ENCODE measurements at places on chromosomes 7 and 10. TPM values are rescaled to one million over a fixed set of nuclear protein-coding genes. Genes with fewer than 3 reads are reported as not detected.

SCIN gene
- total RNA-seq, result not detected

GIMAP2 gene
- 9.2 TPM for total RNA-seq

SPDYE11 gene
- total RNA-seq, result not detected

ERVW-1 gene
- not detected for total RNA-seq

CCL26 gene
- total RNA-seq, result not detected

DNA sequence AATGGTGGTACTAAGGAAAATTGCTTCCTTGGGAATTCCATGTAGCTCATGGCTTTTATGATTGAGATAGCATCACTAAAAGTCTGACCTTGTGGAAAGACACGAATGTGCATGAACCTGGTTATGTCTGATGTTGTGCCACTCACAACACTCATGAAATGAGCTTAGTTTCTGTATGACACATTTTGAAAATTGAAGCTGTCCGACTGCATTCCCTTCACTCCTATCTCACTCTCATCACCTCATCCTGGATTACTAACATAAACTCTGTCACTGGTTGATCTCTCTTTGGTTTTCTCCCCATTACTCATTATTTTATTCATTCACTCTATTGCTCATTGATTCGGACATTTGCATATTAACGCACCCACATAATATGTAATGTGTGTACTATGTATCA, 190.0 kb upstream of the VWC2 start:
- no peaks in the 10 kb centered on the region for H3K4me1 ChIP-seq
- no peaks in the 10 kb centered on the region for H3K27me3 ChIP-seq
- no peak overlapping the region for H3K4me3 ChIP-seq
- DNase-seq, result no peak

DNA sequence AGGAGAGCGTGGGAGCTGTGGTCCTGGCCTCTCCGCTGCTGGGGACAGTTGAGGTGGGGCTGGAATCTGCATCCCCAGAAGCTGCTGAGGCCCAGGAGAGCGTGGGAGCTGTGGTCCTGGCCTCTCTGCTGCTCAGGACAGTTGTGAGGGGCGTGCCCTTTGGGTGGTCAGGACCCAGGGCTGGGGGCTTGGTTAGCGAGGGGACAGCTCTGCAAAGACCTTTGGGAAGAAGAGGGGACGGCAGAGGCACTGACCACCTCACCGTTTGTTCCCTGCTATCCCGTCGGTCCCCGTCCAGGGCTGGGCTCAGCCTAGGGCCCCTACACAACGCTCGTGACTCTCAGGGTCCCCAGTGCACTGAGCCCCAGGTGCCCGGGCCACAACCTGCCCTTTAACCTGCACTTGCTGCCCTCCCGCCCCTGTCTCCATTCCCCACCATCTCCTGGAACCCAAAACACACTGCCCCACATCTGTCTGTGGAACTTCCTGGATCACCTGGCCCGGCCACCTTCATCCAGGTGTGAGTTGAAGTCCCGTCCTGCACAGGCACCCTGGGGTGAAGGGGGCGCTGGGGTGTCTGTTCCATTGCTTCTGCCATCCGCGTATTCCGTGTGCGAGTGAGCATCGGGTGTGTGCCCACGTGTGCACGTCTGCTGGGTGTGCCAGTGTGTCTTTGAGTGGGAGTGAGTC, 14.1 kb downstream of the FOXL3 start:
- no peak overlapping the region for H3K4me3 ChIP-seq
- H3K36me3 ChIP-seq, result no peaks in the 10 kb centered on the region
- no peaks in the 10 kb centered on the region for H3K27me3 ChIP-seq
- no peak overlapping the region for H3K27ac ChIP-seq

DNA sequence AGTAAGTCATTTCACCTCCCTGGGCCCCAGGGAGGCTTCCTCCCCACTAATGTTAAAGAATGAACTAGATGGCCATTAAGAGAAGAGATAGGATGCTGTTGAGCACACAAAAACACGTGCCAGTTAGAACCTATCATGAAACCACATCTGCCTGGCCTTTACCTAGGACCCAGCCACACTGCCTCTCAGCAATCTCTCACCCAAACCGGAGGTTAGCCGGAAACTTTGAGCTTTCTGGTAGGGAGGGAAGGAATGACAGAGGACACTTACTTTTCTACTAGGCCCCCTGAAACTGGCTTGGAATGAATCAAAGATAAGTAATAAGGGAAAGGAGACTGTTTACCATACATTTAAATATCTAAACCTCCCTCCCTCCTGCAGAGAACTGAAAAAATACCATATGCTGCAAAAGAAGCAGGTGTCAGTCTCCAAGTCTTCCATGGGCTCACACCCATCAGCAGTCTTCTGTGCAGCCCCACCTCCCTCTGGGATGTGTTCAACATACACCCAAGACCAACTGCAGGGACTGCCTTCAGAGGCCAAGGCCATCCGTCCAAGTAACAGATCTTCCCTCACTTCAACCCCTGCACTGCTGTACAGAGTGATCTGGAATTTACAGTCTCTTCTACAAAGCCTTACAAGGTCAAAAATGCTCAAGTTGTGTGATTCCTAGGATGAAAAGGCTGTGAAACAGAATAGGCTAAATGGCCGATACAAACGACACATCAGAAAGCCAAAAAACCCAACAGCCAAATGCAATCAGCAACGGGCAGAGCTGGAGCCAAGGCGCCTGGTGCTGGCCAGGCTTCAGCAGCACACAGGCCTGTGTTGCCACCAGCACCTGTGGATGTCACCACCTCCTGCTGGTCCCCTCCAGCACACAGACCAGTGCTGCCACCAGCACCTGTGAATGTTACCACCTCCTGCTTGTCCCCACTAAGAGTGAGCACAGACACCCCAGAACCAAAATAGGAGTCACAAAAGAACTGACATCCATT, 42.4 kb downstream of the SORBS1 start:
- H3K4me3 ChIP-seq, result no peak overlapping the region
- H3K27me3 ChIP-seq, result no peaks in the 10 kb centered on the region
- H3K36me3 ChIP-seq, result no peaks in the 10 kb centered on the region
- peaks cover 38% of the 10 kb centered on the region for H3K4me1 ChIP-seq
- no peak for DNase-seq

GRCh38 chr10:11286261-11286852, 268.7 kb downstream of the CELF2 start:
- H3K27ac ChIP-seq, result no peak overlapping the region
- no peaks in the 10 kb centered on the region for H3K4me1 ChIP-seq
- no peak for DNase-seq
- no peaks in the 10 kb centered on the region for H3K36me3 ChIP-seq
- no peak overlapping the region for H3K4me3 ChIP-seq
- no peaks in the 10 kb centered on the region for H3K27me3 ChIP-seq

DNA sequence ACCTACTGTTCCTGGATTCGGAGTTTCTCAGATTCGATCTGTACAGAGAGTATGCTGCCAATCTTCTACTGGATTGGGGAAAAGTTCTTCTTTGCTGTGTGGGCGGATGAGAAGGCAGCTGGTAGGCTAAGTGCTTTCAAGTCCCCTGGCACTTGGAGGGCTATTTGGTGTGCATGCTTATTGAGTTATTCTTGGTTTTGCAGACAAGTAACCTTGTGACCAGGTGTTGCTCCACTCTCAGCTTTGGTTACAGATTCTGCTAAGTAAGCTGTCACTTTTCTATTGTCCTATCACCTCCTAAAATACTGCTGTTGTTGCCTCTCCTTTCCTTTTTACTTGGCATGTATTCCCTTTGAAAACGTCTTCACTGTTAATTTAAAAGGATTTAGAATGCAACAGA, 1375.1 kb upstream of the LRRTM3 start:
- H3K36me3 ChIP-seq, result no peaks in the 10 kb centered on the region
- no peaks in the 10 kb centered on the region for H3K4me1 ChIP-seq
- no peaks in the 10 kb centered on the region for H3K27me3 ChIP-seq
- H3K27ac ChIP-seq, result no peak overlapping the region
- no peak for DNase-seq
- no peak overlapping the region for H3K4me3 ChIP-seq

DNA sequence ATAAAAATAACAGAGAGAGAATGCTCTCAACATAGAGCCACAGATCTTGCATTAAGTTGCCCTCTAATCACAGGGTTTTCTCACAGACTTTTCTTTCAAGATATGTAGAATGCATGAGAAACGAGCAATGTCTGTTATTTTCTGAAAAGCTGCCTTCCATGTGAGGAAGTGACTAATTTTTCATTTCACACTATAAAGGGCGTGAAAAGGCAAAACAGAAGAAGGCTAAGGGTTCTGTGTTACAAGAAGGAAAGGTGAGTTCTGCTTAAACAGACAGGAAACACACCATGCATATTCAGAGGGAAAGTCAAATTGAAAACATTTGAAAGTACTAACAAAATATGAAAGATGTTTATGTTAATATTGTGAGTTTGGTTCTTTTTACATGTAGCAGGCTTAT, 189.2 kb downstream of the SEMA3D start:
- H3K4me1 ChIP-seq, result no peaks in the 10 kb centered on the region
- H3K27me3 ChIP-seq, result no peaks in the 10 kb centered on the region
- no peak overlapping the region for H3K4me3 ChIP-seq
- H3K36me3 ChIP-seq, result no peaks in the 10 kb centered on the region
- DNase-seq, result no peak

- DNase-seq, result no peak
- H3K4me1 ChIP-seq, result peaks cover 52% of the 10 kb centered on the region
- H3K4me3 ChIP-seq, result no peak overlapping the region
- peak overlapping the region; percentile 26 for H3K27ac ChIP-seq
- peaks cover 57% of the 10 kb centered on the region for H3K36me3 ChIP-seq
Measured at GRCh38 chr10:80277567-80278250, 11.7 kb downstream of the MAT1A start.

DNA sequence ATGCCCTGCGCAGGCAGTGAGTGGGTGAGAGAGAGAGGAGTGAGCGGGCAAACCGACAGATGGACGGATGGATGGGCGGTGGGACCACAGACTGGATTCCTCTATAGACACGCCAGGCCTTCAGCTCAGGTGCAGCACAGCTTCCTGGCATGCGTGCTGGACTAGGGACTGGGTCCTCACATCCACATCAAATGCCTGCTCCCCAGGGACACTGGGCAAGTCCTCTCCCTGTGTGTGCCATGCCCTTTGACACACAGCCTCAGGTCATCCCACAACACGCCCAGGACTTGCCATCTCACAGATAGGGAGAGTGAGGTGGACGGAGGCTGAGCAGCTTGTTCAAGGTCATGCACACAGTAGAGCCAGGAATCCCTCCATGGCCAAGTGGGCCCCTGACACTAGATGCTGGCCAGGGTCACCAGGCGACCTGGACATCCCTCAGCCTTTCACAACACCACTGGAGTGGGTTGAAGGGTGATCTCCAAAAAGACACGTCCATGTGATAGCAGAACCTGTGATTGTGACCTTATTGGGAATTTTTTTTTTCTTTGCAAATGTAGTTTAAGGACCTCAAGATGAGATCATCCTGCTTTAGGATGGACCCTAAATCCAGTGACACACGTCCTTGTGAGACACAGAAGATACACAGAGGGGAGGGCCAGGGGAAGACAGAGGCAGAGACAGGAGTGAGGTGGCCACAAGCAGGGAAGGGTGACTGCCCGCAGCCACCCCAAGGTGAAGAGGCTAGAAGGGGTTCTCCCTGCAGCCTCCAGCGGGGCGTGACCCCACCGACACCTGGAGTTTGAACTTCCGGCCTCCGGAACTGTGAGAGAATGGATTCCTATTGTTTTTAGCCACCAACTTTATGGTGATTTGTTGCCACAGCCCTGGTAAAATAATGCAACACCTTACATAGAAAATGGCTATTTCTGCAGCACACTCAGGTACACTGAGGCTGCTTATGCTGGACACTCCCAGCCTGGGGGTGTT, 155.0 kb upstream of the CHST15 start:
- no peaks in the 10 kb centered on the region for H3K4me1 ChIP-seq
- H3K27ac ChIP-seq, result no peak overlapping the region
- no peaks in the 10 kb centered on the region for H3K27me3 ChIP-seq
- DNase-seq, result no peak
- no peaks in the 10 kb centered on the region for H3K36me3 ChIP-seq
- H3K4me3 ChIP-seq, result no peak overlapping the region

DNA sequence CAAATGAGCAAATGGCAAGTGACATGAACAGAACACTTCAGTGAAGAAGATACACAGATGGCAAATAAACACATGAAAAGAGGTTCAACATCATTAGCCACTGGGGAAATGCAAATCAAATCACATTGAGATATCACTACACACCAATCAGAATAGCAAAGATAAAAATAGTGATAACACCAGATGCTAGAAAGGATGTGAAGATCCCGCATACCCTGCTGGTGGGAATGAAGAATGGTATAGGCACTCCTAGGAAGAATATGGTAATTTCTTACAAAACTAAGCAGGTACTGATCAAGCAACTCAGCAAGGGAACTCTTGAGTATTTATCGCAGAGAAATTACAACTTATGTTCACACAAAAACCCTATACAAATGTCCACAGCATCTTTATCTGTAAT, 11.2 kb downstream of the LAMB4 start:
- no peaks in the 10 kb centered on the region for H3K36me3 ChIP-seq
- no peak for DNase-seq
- no peaks in the 10 kb centered on the region for H3K4me1 ChIP-seq

GRCh38 chr7:127959770-127960169, 71.5 kb downstream of the LRRC4 start:
- H3K4me3 ChIP-seq, result no peak overlapping the region
- H3K36me3 ChIP-seq, result no peaks in the 10 kb centered on the region
- H3K27ac ChIP-seq, result no peak overlapping the region

DNA sequence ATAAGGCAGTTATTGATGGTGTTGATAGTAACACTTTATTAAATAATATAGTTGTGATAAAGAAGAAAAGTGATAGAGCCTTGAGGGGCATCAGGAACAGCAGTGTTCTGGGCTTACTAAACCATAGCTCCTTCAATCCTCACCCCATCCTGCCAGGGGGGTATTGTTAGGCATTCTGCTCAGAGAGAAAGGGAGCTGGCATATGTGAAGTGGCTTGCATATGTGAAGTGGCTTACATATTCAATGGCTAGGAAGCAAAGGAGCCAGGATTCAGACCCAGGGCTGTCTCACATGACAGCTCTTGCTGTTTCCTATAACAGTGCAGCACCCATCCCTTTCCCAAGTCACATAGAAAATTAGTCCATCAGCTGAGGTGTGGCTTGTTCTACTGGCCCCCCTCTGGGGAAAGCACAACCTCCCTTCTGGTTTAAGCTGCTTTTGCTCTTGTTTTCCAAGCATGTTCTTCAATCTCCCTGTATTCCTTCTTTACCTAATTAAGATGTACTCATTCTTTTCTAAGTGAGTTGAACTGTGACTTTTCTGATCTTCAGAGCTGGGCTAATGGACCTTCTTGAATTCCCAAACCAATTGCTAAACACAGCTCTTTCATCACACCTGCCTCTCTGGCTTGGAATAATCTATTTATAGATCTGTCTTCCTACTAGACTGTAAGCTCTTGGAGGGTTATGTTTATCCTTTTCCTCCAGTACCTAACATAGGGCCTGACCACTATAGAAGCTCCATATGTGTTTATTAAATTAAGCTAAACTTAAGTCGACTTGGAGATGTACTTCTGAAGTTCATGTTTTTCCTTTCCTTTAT, 108.7 kb upstream of the GLI3 start:
- H3K4me1 ChIP-seq, result no peaks in the 10 kb centered on the region
- DNase-seq, result no peak
- H3K27me3 ChIP-seq, result no peaks in the 10 kb centered on the region
- H3K4me3 ChIP-seq, result no peak overlapping the region
